ENCODE measurements at places on chromosomes 7 and 10. TPM values are rescaled to one million over a fixed set of nuclear protein-coding genes. Genes with fewer than 3 reads are reported as not detected.

DNA sequence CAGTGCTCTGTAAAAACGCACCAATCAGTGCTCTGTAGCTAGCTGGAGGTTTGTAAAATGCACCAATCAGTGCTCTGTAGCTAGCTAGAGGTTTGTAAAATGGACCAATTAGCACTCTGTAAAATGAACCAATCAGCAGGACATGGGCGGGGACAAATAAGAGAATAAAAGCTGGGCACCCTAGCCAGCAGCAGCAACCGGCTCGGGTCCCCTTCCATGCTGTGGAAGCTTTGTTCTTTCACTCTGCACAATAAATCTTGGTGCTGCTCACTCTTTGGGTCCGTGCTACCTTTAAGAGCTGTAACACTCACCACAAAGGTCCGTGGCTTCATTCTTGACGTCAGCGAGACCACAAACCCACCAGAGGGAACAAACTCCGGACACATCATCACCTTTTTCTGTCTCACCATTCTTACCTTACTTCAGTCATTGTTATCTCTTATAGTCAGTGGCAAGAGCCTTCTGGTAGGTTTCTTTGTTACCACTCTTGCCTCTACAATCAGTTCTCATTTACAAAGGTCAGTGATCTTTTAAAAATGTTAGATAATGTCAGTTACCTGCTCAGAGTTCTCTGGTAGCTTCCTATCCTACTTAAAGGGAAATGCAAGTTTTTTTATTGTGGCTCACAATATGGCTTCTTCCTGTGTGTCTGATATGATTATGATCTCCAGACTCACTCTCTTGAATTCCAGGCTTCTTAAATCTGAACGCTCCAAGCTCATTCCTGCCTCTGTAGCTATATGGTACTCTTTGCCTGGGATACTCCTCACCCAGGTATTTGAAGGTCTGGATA is 4.5 kb downstream of the STAM start:
- H3K36me3 ChIP-seq: peaks cover 35% of the 10 kb centered on the region
- DNase-seq: no peak
- no peaks in the 10 kb centered on the region for H3K27me3 ChIP-seq
- H3K27ac ChIP-seq: no peak overlapping the region
- H3K4me3 ChIP-seq: no peak overlapping the region
- peaks cover 15% of the 10 kb centered on the region for H3K4me1 ChIP-seq

- H3K27ac ChIP-seq: no peak overlapping the region
- no peak overlapping the region for H3K4me3 ChIP-seq
- no peaks in the 10 kb centered on the region for H3K27me3 ChIP-seq
- H3K36me3 ChIP-seq: peaks cover 12% of the 10 kb centered on the region
These were observed 12.7 kb downstream of the FBXW4 start for GRCh38 chr10:101682172-101682825.

DNA sequence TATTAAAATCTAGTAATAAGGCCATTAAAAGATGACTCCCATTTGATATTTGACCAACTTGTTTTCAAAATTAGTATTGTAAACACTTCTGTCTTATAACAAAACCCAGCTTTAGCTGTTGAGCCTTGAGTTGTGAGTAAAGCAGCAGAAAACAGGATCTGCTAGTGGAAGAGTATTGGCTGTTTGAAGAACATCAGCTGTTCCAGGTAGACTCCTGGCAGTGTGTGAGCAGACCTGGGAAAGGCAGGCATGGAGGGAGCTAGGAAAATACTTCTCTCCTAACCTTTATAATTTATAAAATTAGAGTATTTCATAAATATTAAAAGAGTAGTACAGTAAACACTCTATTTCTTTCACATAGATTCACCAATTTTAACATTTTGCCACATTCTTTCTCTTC is 29.0 kb downstream of the KAT6B start:
- no peaks in the 10 kb centered on the region for H3K27me3 ChIP-seq
- H3K4me1 ChIP-seq: peaks cover 45% of the 10 kb centered on the region
- no peaks in the 10 kb centered on the region for H3K36me3 ChIP-seq

DNA sequence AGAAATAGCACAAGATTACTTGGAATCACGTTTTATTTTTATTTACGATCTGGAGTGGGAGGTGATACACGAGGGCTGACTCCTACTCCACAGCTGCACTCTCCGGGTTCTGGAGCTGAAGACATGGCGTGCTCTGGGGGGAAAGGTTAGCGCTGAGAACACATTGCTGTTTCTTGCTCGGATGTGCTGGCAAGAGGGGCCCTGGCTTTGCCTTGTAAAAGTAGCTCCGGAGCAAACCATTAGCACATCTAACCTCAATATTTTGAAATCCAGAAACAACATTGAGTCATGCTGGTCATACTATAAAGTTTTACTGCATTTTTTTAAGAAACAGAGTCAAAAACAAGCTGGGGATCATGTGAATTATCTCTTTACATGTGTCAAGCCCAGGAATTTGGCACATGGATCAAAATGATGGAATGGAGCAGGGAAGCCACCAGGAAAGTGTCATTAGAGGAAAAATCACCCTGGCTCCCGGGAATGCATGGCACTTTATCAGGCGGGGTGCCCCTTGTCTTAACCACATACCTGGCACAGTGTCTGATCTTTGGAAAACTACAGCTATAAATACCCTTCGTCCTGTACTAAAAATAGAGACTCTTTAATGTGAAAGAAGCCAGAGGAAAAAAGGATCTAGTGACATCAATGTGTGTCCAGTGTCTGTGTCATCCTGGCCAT is 31.6 kb upstream of the LYZL1 start:
- no peak for DNase-seq
- H3K4me1 ChIP-seq: no peaks in the 10 kb centered on the region
- H3K27ac ChIP-seq: no peak overlapping the region
- H3K4me3 ChIP-seq: no peak overlapping the region

DNA sequence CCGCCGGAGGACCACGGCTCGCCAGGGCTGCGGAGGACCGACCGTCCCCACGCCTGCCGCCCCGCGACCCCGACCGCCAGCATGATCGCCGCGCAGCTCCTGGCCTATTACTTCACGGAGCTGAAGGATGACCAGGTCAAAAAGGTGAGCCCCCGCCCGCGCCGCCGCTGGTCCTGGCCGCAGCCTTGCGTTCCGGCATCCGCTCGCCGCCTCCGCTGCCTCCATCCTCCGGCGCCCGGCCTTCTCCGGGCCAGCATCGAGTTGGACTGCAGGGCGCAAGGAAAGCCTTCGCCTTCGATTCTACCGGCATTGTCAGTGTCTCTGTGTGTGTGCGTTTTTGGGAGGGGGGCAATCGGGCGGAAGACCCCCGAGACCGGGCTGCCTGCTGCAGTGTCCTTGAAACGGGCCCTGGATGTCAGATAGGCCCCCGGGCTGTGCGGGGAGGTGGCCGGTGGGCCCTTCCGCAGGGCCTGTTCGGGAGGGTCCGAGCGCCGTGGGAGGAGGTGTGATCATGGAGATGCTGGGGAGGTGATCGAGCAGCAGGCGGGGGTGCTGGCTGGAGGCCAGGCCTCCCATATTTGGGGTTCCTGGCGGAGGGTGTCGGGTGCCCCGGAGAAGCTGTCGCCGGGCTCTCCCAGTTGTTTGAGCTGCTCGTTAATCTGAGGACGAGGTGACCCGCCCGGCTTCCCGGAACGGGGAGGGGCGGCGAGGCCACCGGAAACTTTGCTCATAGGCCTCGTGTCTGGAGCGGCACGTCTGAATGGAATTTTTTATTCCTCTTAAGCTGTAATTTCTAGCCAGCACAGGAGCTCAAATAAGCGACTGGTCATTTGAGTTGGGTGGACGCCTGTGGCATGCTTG is 40.8 kb downstream of the HK1 start:
- no peaks in the 10 kb centered on the region for H3K36me3 ChIP-seq
- peak; percentile 85 for DNase-seq
- peak overlapping the region; percentile 63 for H3K27ac ChIP-seq
- H3K4me3 ChIP-seq: peak overlapping the region; percentile 78

GRCh38 chr7:114819616-114820362 is 102.1 kb upstream of the MDFIC start:
- H3K27ac ChIP-seq: no peak overlapping the region
- no peak for DNase-seq
- no peak overlapping the region for H3K4me3 ChIP-seq
- no peaks in the 10 kb centered on the region for H3K27me3 ChIP-seq

DNA sequence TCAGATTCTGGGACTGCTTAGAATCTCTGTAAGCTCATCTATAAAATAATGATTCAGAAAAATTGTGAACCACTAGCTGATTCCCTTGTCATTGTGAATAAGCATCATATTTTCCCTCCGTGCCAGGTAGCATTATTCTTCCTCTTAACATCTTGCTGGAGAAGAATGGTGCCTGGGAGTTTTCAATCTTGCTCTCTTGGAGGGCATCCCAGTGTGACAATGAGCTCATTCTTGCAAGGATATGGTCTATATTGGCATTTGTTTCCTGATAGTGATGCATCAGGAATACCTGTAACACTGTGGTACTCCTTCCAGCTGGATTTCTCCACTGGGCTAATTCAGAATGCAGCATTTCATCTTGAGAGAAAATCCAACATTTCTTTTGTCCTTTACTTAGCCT is 126.4 kb upstream of the ITGB1 start:
- no peaks in the 10 kb centered on the region for H3K36me3 ChIP-seq
- H3K27ac ChIP-seq: no peak overlapping the region
- peaks cover 53% of the 10 kb centered on the region for H3K4me1 ChIP-seq
- DNase-seq: no peak
- no peaks in the 10 kb centered on the region for H3K27me3 ChIP-seq
- no peak overlapping the region for H3K4me3 ChIP-seq

DNA sequence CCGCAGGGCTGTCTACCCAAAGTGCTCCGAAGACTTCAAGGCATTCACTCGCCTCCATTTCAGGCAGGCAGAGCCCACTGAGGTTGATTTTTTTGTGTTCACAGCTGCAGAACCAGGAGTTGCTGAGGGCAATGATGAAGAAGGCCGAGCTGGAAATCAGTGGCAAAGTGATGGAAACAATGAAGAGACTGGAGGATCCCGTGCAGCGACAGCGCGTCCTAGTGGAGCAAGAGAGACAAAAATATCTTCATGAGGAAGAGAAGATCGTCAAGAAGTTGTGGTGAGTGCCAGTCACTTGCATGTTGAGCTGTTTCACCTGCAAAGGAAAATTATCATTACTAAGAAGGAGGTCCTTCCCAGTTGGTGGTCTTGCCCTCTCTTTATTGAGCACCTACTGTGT is 210.5 kb downstream of the ARHGAP21 start:
- H3K4me3 ChIP-seq: no peak overlapping the region
- no peaks in the 10 kb centered on the region for H3K27me3 ChIP-seq

DNA sequence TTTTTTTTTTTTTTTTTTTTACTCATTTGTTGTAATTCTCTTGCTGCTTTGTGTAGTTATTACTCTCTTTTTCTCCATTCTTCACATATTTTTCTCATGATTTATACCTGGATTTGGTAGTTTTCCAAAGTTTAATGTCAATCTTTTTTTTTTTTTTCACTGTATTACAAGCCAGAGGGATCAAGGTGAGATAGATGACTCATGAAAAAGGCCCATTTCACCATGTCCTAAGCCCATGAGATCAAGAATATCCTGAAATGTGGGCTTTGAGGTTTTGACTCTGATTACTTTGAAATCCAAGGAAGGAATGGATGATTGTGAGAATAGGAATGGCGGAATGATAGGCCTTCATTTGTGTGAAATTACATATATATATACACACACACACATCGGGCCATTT is 31.1 kb downstream of the TAX1BP1 start:
- H3K4me1 ChIP-seq: no peaks in the 10 kb centered on the region
- no peak for DNase-seq
- peaks cover 13% of the 10 kb centered on the region for H3K36me3 ChIP-seq

- no peaks in the 10 kb centered on the region for H3K27me3 ChIP-seq
- no peak for DNase-seq
- no peak overlapping the region for H3K27ac ChIP-seq
- no peaks in the 10 kb centered on the region for H3K36me3 ChIP-seq
- H3K4me1 ChIP-seq: no peaks in the 10 kb centered on the region
These were observed 87.2 kb downstream of the TCF7L2 start for GRCh38 chr10:113037218-113037617.

DNA sequence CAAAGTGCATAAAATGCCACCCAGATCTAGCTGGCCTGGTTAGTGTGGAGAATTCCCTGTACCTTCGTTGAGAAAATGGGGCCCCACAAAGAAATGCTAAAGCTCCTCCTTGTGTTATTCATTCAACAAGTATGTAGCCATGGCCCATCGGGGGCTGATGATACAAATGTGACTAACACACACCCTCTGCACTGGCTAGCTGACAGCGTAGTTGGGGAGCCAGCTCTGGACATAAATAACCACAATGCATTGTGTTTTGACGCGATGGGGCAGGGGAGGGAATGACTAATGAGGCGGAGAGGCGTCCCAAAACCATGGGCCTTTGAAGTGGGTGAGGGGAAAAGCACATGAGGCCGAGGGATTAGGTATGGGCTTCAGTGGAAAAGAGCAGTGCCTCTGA is 28.2 kb upstream of the ASL start:
- no peak overlapping the region for H3K27ac ChIP-seq
- no peaks in the 10 kb centered on the region for H3K27me3 ChIP-seq
- no peaks in the 10 kb centered on the region for H3K36me3 ChIP-seq
- H3K4me3 ChIP-seq: no peak overlapping the region
- no peaks in the 10 kb centered on the region for H3K4me1 ChIP-seq
- no peak for DNase-seq

DNA sequence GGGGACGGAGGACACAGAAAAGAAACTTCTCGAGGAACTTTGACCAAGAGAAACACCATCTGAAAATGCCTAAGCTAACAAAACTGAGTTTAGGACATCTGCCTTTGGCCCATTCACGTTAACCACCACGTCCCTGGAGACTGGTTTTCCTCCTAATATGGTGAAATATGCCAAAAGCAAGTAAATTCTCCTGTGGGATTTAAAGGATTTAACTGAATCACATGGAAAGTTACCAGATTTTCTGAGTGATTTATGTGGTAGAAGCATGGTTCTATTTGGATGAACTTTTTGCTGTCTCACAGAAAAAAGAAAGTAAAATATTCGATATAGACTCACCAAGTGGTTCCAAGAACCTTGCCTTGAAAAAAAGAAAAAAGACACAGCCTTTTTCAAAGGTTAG is 30.4 kb upstream of the BMPER start:
- no peak overlapping the region for H3K4me3 ChIP-seq
- no peak for DNase-seq
- no peaks in the 10 kb centered on the region for H3K36me3 ChIP-seq

GRCh38 chr10:96374639-96374984 is 15.8 kb upstream of the OPALIN start:
- no peaks in the 10 kb centered on the region for H3K27me3 ChIP-seq
- no peak overlapping the region for H3K27ac ChIP-seq
- no peak for DNase-seq
- H3K4me1 ChIP-seq: peaks cover 15% of the 10 kb centered on the region
- peak overlapping the region; percentile 62 for H3K4me3 ChIP-seq

GRCh38 chr10:44393051-44393630 is 8.2 kb upstream of the CXCL12 start:
- no peaks in the 10 kb centered on the region for H3K27me3 ChIP-seq
- no peak overlapping the region for H3K27ac ChIP-seq
- no peaks in the 10 kb centered on the region for H3K36me3 ChIP-seq

GRCh38 chr10:61897671-61898434 is 3.6 kb upstream of the ARID5B start:
- H3K27ac ChIP-seq: peak overlapping the region; percentile 97
- no peaks in the 10 kb centered on the region for H3K27me3 ChIP-seq
- peaks cover 52% of the 10 kb centered on the region for H3K4me1 ChIP-seq

GRCh38 chr7:151298765-151299164 is 42.8 kb upstream of the NUB1 start:
- DNase-seq: peak; percentile 61
- peaks cover 12% of the 10 kb centered on the region for H3K4me1 ChIP-seq
- H3K36me3 ChIP-seq: no peaks in the 10 kb centered on the region
- H3K27me3 ChIP-seq: no peaks in the 10 kb centered on the region
- H3K27ac ChIP-seq: no peak overlapping the region

Gene RHOBTB1
- total RNA-seq: not detected

Gene LRIT1
- total RNA-seq: not detected

Gene TAS2R41
- total RNA-seq: not detected

Gene DNAJC12
- total RNA-seq: 72.8 TPM

Gene UNC5B
- total RNA-seq: not detected

Gene PAPSS2
- total RNA-seq: not detected

Measured in Karpas-422 (cell line).